ENCODE measurements at places on chromosomes 3 and 15. TPM values are rescaled to one million over a fixed set of nuclear protein-coding genes. Genes with fewer than 3 reads are reported as not detected.

- no peak for DNase-seq
Observed at GRCh38 chr3:50559702-50560101, 7.8 kb downstream of the C3orf18 start.

GRCh38 chr3:192409838-192410683 lies 317.3 kb downstream of the FGF12 start:
- DNase-seq: peak; percentile 75

Gene PDZRN3
- 20.5 TPM for total RNA-seq

Gene RHCG
- total RNA-seq: not detected

GRCh38 chr3:71532639-71533395 lies 50.7 kb downstream of the FOXP1 start:
- DNase-seq: no peak

Gene ITIH3
- total RNA-seq: not detected

DNA sequence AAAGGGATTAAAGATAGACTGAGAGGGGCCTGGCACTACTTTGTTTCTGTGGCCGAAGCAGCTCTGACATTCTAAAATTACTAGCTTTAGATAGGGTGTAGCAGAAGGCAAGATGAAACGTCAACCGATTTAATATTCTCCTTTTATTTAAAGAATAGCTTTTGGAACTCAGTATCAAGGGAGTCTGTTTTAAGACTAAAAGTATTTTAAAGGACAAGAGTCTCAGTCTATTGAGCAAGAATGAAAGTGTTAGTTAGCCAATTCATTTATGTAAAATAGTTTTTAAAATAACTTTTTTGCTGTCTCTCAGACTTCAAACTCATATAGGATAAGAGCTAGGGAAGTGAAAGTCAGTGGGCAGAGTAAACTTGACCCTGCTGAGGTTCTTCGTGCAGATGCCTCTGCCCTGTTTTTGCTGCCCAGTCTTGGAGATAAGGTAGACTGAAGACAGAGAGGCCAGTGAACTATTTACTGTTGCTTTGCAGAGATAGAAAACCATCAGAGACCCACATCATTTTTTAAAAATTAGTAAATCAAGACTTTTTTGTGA lies 1090.9 kb downstream of the ROBO2 start:
- DNase-seq: no peak
